Epithelial cell of esophagus (primary cell): ENCODE measurements at places on chromosomes 12 and 14.

DNA sequence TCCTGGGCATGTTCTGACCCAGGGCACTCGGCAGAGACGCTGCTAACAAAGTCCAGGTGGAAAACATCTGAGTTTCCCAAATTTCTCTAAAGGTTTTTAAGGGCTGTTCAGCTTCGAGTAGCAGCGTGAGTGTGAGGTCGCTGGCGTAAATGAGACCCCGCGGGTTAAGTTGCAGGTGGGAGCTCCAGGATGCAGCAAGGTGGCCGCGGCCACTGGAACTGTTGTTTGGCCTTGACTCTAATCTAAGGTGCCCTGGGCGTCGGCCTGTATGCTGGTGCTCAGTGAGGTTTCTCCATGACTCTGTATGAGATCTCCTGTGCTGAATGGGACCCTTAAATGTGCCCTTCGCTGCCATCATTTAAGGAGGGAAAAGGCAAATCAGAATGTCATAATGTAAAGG lies 50.7 kb downstream of the ELK3 start:
- DNase-seq = no peak

GRCh38 chr12:75790219-75790618 lies 241.4 kb downstream of the PHLDA1 start:
- DNase-seq = peak; percentile 78

DNA sequence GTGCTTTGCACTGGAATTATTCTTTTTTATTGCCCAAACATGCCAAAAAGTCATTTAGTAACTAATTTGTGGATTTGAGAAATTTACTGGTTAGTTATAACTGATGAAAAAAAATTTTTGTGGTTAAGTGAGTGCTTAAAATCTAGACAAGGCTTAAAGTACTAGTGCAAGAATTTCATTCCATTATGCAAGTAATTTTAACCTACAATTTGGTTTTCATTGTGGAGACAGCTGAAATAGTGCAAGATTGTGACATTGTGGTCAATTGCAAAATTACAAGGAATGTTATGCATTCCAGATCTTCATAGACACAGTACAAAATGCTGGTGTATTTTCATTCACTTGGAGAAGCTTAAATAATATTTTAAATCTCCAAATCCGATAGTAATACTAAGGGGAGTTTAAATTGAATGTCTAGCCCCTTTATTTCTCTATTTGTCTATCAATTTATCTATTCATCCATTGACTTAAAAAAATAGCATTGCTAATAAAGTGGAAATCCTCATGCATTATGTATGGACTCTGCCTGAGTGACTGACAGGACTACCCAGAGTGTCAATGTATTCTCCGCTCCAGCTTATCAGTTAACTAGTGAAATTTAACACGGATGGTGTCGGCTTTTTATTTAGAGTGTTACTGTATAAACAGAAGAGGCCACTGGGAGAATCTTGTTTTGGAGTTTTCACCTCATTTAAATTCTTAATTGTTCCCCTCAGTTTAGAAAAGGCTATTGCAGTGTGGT lies 125.9 kb downstream of the ALX1 start:
- DNase-seq = peak; percentile 5

DNA sequence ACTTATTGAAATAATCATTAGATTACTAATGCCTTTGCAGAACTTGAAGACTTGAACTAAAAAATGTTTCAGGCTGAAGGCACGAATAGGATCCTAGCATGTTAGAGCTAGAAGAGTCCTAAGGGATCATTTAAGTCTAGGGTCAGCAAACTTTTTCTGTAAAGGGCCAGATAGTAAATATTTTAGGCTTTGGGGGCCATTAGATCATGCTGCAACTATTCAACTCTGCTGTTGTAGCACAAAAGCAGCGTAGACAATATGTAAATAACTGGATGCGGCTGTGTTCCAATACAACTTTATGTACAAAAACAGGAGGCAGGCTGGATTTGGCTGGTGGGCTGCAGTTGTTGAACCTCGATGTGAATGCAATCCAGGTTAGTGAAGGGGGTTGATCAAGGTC lies 221.7 kb downstream of the ATP23 start:
- no peak for DNase-seq

GRCh38 chr12:42213954-42214426 lies 24.1 kb downstream of the YAF2 start:
- DNase-seq = no peak

DNA sequence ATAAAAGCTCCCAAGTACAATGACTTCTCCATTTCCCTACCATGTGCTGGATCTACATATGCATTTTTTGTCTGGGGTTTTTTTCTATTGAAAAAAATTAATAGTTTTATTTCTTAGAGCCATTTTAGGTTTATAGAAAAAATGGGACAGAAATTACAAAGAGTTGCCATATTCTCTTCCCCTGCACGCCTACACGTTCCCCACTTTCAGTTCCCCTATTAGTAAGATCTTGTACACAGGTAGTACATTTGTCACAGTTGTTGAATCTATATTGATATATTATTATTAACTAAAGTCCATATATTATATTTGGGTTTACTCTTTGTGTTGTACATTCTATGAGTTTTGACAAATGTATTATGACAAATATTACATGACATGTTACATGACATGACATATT lies 35.7 kb downstream of the SIX6 start:
- no peak for DNase-seq

- DNase-seq = peak; percentile 29
Observed at GRCh38 chr12:69880571-69880970, 55.5 kb downstream of the MYRFL start.

DNA sequence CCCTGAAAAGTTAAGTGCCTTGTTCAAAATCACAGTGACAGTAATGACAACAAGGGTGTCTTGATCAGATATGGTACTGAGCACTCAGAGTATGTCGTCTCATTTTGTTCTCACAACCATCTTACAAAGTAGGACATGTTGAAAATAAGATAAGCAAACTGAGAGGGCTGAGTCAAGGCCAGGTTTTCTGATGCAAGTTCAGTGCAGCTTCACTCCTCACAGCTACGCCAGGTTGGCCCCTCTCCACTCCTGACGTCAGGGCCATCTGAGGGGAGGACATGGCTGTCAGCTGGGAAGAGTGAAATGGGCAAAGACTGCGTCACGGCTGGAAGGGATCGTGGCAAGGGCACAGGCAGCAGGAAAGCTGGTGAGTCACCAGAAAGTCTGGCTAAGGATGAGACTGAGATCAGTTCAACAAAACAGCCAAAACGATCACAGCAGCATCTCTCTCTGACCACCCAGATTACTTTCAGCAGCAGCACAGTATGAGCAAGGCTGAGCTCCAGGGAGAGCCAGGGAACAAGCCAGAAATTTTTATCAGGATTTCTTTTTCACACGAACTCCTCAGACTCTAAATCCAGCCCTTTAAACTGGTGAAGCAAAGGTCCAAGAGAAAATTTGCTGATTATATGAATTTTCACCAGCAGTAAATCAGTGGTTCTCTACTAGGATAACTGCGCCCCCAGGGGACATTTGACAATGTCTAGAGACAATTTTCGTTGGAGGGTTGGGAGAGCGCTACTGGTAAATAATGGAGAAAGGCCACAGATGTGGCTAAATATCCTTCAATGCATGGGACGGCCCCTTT lies 297.9 kb upstream of the AMIGO2 start:
- DNase-seq = peak; percentile 86

DNA sequence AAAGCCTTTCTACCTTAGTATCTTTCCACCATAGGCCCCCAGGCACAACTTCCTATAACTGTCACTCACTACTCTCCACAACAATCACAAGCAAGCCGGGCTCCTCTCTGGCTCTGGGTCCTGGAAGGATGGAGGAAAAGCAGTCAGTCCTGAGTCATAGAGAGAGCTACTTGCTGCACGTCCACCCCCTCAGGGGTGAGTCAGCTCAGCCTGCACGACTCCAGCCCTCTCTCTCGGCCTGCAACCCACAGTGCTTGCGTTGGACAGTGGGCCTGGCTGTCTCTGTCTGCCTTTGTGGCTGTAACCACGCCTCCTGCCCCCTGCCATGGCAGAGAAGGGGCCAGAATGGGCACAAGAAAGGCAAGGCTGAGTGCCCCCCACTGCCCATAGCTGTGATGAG lies 154.1 kb upstream of the FKBP4 start:
- DNase-seq = peak; percentile 61
